ENCODE measurements at places on chromosomes 2 and 18.

DNA sequence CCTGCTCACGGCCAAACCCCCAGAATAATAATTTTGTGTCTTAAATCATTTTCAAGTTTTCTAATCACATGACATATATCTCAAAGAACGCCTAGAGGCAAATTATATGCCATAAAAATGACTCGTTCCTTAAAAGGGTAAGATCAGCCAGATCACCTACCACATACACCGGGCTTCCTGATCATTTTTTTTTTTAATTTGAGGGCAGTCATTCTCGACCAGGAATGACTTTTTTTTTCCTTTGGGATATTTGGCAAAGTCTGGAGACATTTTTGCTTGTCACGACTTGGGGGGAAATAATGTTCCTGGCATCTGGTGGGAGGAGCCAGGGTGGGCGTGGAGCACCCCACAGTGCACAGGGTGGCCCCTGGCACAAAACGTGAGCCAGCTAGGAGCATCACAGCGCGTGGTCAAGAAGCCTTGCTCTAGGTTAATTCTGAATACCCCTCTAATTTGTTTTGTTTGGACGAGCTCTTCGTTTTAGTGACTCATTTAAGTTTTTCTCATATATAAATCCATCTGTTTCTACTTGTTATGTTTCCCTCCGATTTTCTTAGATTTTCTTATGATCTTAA, 94.9 kb downstream of the TWIST2 start:
- no peak for DNase-seq

DNA sequence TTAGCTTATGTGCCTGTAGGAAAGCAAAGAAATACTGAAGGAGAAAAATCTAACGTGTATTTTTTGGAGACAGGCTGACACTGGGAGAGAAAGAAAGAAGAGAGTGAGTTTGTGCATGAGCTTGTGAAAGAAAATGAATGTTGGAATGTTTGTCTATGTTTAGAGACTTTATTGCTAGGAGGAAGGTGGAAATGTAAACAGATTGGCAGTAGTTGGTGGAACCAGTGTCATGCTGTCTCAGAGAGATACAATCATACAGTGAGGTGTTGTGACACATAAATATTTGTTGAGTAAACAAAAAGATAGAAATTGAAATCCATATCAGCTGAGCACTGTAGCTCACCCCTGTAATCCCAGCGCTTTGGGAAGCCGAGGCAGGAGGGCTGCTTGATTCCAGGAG, 222.2 kb upstream of the MEIS1 start:
- no peak for DNase-seq

DNA sequence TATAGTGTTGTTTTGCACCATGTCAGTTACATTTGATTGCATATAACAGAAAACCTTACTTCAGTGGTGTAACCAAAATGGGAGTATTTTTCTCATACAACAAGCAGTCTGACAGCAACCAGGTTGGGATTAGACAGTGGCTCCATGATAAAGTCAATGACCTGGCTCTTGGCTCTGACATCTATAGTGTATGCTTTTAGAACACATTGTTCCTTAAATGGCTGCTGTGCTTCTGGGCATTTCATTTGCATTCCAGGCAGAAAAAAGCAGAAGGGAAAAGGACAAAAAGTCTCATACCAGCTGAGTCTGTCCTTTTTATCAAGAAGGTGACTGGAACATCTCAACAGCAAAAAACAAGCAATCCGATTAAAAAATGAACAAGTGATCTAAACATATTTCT, 10.2 kb downstream of the MERTK start:
- no peak for DNase-seq

- no peak for DNase-seq
Measured at GRCh38 chr2:101972621-101973434, 18.9 kb upstream of the IL1R2 start.

- no peak for DNase-seq
Measured at GRCh38 chr18:12742453-12742852, 39.6 kb downstream of the PSMG2 start.

All from D721Med (cell line).